ENCODE measurements at places on chromosomes 3 and 15.

DNA sequence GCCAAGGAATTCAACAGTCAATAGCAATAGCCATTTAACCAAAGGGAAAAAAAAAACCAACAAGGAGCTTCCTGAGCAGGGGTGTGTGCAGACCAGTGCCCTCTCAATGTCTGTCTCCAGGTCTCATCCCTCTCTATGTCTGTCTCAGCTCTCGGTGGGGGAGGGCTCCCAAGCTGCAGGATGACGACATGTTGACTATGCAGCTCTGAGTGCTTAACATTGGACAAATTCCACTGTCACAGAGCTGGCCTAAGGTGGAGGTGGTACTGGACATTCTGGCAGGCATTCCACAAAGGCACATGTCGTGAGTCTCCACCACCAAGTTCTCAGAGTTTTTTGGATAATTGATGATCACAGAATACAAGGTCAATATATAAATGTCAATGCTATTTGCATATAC, 2.0 kb upstream of the CAPN7 start:
- no peak for DNase-seq

DNA sequence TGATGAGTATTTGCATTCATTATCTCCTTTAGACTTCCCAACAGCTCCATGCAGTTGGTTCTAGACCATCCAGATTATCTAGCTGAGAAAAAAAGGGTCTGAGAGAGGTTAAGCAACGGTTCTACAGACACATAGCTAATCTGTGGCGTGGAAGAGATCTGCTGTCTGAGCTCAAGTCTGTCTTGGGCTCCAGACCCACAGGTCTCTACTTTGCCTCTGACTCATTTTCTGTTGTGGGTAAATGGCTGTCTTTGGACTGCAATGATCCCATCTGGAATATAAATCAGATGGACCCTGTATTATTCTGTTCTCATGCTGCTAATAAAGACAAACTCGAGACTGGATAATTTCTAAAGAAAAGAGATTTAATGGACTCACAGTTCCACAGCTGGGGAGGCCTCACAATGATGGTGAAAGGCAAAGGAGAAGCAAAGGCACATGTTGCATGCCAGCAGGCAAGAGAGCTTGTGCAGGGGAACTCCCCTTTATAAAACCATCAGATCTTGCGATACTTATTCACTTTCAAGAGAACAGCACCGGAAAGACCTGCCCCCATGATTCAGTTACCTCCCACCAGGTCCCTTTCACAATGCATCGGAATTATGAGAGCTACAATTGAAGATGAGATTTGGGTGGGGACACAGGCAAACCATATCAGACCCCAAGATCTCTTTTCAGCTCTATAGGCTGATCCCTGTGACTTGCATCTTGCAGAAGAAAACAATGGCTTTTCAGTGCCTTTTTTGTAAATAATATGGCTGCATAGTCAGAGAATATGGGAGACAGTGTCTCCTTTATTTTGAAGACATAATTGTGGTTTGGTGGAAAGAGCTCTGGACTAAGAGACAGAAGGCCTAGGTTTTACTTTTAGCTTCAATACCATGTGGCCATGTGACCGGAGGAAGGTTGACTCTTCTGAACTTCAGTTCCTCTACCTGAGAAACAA, 24.7 kb downstream of the CEMIP start:
- no peak for DNase-seq

DNA sequence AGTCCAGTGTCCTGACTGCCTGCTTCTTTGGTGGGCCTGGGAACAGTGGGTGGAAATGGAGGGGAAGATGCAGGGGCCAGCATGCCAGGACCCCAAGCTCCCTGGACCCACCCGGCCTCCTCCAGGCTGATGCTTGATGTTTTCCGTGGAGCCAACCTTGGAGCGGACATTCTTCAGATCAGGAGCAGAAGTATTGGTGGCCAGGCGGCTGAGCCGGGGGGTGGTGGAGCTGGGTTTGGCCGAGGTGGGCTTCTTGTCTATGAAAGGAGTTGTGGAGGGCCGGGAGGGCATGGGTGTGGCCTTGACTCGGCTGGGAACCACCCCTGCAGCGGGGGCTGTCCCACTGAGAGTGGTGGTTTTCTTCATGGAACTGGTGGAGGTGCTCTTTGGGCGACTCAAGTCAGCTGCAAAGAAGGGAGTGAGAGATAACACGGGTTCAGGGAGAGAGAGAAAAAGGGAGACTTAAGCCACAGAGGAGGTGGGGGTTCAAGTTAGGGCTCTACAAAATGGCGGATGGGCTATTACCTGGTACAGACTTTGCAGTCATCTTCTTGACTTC, 67.8 kb downstream of the DHX30 start:
- no peak for DNase-seq

DNA sequence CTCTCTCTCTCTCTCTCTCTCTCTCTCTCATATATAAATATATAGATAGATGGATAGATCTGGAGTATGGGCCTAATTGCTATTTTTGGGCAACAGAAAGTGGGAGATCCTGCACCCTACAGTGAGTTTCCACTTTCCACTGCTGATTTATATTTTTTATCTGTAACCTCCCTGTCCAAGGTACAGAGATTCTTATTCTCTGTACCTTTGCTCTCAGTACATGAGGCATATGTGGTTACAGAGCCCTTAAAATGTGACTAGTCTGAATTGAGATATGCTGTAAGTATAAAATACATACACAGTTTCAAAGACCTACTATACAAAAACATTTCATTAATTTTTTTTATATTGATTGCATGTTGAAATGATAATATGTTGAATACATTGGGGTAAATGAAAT, 51.1 kb upstream of the FOXP1 start:
- no peak for DNase-seq

DNA sequence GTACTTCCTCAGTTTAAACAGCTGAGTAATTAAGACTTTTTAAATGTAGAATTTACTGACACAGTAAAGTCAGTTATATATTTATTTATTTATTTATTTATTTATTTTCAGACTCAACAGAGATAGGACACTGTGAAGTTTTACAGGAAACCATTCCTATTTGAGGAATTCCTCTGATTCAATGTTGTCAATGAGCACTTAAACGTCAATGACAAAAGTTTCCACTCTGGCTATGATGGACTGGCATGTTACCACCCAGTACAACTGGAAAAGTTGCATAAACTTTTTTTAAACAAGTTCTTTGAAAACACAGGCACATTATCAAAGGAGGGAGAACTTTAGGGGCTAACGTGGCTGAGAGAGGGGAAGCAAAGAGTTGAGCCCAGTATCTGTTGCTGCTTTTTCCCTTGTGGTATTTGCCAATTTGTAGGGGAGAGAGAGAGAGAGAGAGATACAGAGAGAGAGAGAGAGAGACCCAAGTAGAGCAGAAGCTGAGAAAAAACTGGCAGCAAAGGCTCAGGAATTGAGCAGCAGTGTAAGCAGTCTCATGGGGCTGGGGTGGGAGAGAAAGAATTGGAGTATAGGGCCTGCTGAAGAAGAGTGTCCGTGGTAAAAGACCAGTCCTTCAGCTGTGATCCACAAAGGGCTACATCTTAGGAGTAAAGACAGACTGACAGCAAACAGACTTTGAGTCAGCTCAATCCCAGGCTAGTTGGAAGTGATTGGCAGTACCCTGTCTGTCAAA, 18.3 kb upstream of the ACTC1 start:
- no peak for DNase-seq
